Dermis microvascular lymphatic vessel endothelial cell (primary cell): ENCODE measurements at places on chromosomes 2 and 18.

- no peak for DNase-seq
These were observed 14.1 kb downstream of the TRMT61B start for GRCh38 chr2:28855977-28856376.

DNA sequence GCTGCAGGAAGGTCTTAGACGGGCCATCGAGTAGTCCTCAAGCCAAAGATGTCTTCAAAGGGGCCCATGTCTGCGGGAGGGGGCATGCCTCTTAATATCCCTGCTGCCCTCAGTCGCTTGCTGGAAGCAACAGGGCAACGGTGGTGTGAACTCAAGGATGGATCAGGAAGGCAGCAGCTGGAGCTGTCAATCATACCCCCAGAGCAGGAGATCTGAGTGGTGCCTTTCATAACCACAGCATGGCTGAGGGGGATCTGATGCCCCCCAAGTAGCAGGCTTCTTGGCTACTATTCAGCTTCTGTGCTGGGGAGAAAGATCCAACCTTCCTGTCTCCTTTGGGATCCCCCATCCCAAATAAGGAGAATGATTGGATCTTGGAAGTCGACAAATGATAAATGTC is 46.4 kb downstream of the INSIG2 start:
- DNase-seq: no peak

DNA sequence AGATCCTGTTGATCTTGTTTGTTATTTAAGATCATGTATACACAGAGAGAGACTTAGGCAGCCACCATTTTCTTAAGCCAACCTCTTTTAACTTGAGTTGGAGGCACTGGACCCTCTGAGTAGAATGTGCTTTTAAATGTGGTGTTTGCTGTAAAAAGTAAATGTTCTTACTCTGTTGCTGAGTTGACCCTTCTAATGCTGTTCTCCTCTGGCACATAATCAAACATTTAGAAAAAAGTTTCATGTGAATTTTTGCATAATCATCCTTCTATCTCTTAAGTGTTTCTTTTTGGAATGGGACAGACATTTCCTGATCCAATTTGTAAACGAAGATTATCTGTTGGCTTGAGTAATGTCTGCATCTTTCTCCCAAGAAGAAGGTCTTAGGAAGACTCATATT is 255.1 kb upstream of the ETAA1 start:
- no peak for DNase-seq

DNA sequence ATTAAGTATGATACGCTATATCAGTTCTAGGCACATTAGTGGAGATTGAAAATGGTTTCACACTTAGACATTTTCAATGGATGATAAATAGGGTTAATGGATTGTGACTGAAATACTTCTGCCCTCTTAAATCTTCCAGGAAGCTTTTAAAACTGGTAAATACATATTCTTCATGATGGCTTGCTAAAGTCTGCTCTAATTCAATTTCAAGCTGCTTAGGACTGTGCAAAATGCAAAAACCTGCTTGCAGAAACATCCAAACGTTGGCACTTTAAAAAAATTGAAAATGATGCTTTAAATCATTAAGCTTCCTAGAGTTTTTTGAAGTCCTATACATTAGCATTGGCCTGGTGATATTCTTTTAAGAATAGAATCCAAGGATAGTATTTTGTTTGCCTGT is 214.8 kb upstream of the FSHR start:
- DNase-seq: no peak

DNA sequence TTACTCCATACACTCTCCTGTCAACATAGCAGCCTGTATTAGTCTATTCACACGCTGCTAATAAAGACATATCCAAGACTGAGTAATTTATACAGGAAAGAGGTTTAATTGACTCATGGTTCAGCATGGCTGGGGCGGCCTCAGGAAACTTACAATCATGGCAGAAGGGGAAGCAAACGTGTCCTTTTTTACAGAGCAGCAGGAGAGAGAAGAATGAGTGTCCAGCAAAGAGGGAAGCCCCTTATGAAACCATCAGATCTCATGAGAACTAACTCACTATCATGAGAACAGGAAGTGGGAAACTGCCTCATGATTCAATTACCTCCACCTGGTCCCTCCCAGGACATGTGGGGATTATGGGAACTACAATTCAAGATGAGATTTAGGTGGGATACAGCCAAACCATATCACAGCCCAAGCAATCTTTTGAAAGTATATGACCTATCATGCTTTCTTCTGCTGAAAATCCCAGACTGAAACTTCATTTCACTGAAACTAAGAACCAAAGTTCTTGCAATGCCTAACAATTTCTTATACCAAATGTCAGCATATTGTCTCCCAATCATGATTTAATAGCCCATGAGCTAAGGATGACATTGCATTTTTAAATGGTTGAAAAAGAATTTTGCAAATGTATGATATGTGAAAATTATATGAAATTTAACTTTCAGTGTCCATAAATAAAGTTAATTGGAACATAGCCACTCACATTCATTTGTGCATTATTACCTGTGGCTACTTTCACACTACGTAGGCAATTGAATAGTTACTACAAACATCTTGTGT is 686.8 kb upstream of the ZEB2 start:
- DNase-seq: no peak

DNA sequence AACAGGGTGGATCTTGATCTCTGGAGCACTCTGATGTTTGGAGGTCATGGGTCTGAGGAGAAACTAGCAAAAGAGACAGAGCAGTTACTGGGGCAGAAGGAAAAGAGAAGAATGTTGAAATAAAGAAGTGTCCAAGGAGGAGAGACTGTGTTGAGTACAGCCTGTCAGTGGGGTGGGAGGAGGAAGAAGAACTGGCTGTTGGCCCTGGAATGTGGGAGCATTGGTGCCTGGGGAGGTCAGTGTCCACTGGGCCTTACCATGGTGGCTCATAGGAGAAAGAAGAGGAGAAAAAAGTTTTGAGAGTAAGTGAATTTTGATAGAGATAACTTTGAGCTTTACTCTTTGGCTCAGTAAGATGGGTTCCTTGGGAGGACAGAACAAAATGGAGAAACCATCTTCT is 499.0 kb downstream of the TXNL1 start:
- no peak for DNase-seq

DNA sequence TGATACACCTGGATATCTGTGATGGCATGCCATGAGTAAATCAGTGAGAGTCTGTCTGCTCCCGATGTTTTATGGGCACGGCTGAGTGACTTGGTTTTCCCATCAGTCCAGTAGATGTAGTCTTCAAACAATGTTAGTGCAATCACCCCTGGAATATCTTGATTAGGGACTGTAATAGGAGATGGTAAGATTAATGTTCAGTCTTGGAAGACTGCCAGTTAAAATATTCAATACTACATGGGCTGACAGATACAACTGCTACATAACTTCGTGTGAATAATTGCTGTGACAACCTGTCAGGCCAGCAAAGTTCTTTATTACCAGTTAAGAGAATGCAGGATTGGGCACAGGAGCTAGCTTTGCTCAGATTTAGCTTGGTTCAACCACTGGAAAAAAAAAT is 1673.3 kb downstream of the LRP1B start:
- no peak for DNase-seq

- DNase-seq: peak; percentile 99
These were observed 10.4 kb upstream of the CAVIN2 start for GRCh38 chr2:191857259-191857805.

GRCh38 chr2:237541243-237541642 is 25.1 kb upstream of the PRLH start:
- no peak for DNase-seq

- DNase-seq: peak; percentile 50
These were observed 21.3 kb downstream of the PSME4 start for GRCh38 chr2:53949457-53949856.

DNA sequence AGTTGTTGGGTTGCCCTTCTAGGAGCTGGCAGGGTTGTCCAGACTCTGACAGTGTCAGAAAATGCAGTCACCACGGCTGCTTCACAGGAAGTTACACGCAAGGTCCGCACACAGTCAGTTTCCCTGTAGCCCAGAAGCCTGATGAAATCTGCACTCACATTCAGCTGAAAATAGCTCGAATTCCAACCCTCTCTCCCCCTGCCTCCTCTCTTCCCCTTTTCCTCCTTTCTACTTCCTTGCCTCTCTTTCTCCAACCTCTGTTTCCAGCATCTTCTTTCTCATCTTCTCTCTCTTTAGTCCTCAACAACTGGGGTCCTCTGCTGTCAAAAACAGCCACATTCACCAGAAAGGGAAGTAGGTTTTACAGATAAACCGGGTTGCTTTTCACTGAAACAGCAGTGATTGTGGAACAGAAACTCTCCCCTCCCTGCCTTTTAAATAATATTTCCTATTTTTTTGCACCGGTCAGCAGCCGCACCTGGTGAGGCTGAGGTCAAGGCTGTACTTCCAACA is 69.3 kb downstream of the BCL11A start:
- DNase-seq: no peak

GRCh38 chr2:231886071-231886681 is 40.0 kb downstream of the NPPC start:
- no peak for DNase-seq

DNA sequence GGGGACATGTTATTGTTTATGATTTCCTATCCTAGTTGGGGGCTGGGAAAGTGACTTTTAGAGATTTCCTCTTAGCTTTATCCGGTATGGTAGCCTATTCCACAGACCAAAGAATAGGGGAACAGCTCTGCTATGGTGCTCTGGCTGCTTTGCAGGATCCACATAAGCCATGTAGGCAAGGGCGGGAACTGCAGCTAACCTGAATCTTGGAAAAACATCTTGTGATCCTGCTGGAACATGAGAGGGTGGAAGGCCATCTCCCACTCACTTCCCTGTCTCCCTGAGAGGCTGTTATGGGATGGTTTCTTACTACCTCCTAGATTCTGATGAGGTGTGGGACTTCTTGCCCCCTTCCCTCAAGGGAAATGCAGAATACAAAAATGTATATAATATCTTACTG is 2.0 kb upstream of the DARS1 start:
- no peak for DNase-seq

- no peak for DNase-seq
These were observed at the start of gene KLHL41 for GRCh38 chr2:169509298-169509885. TSS of gene KLHL41 (plus strand) at chr2:169509702. CDS start at chr2:169509779, 77 bp downstream.

DNA sequence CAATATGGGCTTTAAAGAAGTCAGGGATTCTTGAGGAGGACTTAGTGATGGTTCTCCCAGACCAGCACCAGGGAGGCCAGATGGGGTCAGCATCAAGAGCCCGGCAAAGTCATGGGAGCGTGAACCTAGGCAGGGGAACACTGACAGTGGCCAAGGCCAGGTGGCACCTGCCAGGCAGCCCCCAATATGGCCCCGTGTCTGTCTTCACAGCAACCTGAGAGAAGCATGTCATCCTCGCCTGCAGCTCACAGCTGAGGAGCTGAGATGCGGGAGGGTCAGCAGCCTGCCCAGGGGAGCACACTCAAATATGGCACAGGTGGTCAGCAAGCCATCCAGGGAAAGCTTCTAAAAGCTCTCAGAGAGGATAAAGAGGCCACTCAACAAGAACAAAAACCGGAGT is 105.7 kb upstream of the GPC1 start:
- no peak for DNase-seq

- DNase-seq: no peak
These were observed at the start of gene ACOXL for GRCh38 chr2:110732422-110733413. TSS of gene ACOXL (plus strand) at chr2:110732573. CDS start at chr2:110768390, 35,817 bp downstream.

DNA sequence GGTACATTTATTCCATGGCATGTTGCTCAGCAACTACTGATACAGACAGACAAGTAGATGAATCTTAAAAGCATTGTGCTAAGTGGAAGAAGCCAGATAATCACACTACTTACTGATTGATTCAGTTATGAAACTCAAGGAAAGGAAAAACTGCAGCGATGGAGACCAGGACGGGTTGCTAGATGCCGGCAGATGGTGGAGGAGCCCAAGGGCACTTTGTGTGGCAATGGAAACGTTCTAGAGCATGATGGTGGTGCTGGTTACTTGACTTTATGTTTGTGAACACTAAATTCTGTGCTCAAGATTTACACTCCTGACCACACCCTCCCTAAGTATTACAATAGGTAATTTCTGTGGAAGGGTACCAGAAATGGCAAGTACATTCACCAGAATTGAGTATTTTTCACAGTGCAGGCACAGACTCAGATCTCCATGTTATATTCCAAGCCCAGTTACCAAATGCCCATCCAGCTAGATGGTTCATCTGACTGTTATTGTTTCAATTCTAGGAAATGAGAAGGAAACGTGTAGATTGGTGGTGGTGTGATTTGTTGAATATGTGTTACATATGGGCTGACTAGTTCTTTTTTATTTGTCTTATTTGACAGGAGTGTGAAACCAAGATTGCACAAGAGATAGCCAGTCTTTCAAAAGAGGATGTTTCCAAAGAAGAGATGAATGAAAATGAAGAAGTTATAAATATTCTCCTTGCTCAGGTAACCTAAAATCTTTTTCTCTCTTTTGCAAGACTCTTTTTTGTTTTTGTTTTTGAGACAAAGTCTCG is 55.1 kb downstream of the RALBP1 start:
- no peak for DNase-seq

DNA sequence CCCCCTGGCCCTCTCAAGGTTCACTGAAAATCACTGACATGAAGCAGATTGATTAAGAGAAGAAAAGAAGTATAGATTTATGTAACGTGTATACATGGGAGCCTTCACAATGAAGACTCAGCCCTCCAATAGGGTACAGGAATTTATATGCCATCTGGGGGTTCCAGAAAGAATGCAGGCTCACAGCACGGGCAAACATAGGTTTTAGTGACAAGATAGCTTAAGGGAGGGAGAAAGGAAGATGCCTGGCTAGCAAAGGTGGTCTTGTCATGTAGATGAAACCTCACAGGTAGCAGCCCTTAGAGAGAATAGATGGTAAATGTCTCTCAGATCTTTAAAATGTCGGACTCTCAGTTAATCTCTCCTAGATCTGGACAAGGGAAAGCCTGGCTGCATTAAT is 173.9 kb downstream of the RNF152 start:
- no peak for DNase-seq

DNA sequence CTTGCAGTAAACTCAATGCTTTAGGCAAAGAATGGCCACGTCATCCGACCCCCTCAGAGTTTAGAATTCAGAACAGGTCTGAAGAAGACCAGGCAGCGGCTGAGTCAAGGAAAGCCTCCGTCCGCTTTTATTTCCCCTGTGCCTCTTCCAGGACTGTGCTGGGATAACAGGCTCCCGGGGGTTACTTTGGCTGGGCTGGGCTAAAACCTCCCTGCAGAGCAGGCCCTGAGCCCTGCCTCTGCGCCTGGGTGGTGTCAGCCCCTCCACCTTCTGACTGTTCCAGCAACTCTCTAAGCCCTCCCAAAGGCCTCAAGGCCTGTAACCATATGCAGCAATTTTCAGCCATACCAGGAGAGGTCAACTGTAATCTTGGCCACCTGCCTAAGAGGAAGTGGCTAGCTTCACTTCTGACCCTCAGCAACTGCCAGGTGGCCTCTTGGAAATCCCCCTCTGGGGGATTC is 166.5 kb downstream of the RPIA start:
- DNase-seq: peak; percentile 91

DNA sequence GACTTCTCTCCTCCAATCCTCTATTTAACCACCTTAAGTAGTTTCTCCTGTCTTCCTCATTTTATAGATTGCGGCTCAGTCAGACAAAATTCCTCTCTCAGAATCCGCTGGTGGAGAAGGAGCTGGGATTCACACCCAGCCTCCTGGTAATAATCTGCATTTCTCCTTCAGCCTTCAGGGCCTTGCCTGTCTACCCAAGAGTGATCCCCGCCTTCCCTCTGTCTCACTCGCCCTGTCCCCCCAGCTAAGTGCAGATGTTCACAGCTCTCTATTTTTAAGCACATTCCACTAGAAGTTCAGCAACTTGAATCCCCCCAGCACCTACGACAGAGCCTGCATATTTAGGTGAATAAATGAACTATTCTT is 212.5 kb upstream of the HAAO start:
- no peak for DNase-seq
